ENCODE measurements at places on chromosomes 7 and 10. TPM values are rescaled to one million over a fixed set of nuclear protein-coding genes. Genes with fewer than 3 reads are reported as not detected.

Gene TMED4
- 171 TPM for total RNA-seq

Gene SLC18A3
- total RNA-seq = not detected

Gene OR6V1
- not detected for total RNA-seq

GRCh38 chr7:6504996-6505395 lies 46.3 kb downstream of the GRID2IP start:
- no peak for DNase-seq

DNA sequence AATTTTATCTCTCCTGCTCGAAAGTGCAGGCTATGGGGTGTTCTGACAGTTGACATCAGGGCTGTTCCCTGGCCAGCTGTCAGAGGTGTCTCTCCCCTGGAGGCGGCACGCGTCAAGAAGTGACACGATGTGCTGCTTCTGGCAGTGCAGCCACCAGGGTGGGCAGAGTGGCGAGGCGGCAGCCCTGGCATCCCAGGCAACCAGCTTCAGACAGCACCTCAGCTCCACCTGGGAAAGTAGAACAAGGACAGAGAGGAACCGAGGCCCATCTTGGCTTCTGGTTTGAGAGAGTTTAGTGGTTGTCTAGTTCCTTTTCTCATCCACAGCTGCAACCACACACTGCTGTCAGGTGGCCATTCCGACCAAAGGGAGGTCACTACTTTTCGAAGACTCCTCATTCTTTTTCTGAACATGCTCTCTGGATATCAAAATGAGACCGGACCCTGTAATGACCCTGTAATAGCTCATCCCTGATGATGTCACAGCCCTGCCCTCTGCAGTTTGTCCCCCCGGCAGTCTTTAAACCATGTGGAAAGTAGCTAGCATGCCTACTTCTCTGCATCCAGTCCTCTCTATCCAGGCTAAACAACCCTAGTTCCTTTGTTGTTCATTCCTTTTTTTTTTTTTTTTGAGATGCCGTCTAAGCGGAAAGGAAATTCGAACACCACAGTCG lies 381.0 kb upstream of the NRP1 start:
- DNase-seq = no peak

GRCh38 chr7:134804854-134805253 lies 25.4 kb downstream of the CALD1 start:
- no peak for DNase-seq

- DNase-seq = no peak
These were observed 257 bp downstream of the WAC start for GRCh38 chr10:28533186-28533564.
